ENCODE measurements at places on chromosomes 5 and 9.

GRCh38 chr9:114592356-114592755 lies 4.8 kb downstream of the ATP6V1G1 start:
- peak; percentile 67 for ATAC-seq

GRCh38 chr5:135750506-135750905 lies 84.0 kb upstream of the SLC25A48 start:
- ATAC-seq, result no peak

DNA sequence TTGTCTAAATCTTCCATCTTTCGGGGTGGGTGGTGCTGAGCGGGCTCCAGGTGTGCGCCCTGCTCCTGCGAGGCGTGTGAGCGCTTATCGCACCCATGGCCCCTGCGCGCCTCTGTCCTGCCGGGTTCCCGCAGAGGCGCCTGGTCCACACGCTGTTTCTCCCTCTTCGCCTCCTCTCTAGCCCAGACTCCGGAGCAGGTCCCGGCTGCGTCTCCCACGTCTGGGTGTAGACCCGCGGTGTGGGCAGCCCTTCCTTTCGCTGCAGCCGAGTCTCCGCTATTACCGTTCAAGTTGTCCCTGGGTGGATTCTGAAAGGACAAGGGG lies 40.5 kb upstream of the PLEKHG4B start:
- ATAC-seq, result no peak

GRCh38 chr5:173794901-173795416 lies 93.2 kb upstream of the CPEB4 start:
- peak; percentile 15 for ATAC-seq

DNA sequence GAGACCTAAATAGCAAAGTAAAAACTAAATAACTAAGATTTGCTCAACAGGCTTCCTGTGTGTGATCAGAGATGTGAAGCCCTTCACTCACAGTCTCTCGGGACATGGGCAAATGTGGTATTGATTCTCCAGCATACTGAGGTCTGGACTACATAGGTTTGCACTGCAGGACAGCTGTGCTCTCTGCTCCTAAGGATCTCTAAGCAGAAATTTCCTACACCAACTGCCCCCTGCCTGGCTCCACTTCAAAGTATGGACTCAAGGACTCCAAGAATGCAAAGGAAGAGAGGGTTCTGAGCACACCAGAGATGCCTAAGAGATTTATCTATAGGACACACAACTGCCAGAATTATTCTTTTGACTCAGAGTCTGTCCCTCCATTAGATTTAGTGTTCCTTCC lies 487.2 kb downstream of the SEMA5A start:
- ATAC-seq, result no peak

GRCh38 chr9:34332076-34332964 lies 3.0 kb downstream of the NUDT2 start:
- ATAC-seq, result no peak

DNA sequence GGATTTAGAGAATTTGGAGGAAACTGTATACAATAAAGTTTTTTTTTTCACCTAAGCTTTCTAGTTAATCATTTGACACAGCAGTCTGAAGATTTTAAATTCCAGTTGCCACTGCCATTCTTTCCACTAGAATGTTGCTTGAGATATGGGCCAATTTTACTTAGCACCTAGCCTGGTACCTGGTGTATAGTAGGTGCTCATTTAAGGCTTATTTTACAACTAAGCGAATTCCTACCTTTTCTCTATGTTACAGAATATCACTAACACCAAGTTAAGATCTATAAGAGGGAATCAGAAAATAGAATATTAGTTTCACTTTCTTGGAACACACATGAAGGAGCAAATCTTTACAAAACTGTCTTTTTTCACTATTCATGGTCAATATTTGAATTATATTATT lies 3.2 kb upstream of the DDX4 start:
- ATAC-seq, result no peak

GRCh38 chr9:126417684-126418083 lies 91.1 kb downstream of the MVB12B start:
- no peak for ATAC-seq

DNA sequence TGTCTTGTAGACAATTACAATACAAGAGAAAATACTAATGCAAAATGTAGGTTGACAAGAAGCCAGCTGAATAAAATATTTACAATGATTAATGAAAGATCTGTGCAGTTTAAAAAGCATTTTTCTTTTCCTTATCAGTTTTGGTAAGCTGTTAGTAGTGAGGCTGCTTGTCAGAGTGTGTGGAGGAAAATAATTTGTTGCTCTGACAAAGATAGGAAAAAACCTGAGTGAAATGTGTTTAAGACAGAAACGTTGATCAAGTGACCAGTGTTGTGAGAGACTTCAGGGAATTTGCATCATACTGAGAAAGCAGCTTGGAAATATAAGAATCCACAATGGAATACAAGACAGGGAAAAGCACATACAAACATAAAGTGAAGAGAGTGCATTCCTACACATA lies 360.3 kb upstream of the CDH18 start:
- ATAC-seq, result no peak

DNA sequence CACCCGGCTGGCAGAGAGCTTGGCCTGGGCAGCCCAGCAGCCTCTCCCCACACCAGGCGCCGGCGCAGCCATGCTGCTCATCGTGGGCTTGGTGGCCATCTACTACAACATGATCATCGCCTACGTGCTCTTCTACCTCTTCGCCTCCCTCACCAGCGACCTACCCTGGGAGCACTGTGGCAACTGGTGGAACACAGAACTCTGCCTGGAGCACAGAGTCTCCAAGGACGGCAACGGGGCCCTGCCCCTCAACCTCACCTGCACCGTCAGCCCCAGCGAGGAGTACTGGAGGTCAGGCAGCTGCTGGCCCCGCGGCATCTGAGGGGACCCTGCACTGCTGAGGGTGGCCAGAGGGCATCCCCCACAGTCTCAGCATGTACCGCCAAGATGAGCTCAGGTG lies 7.1 kb downstream of the SLC6A7 start:
- ATAC-seq, result no peak

DNA sequence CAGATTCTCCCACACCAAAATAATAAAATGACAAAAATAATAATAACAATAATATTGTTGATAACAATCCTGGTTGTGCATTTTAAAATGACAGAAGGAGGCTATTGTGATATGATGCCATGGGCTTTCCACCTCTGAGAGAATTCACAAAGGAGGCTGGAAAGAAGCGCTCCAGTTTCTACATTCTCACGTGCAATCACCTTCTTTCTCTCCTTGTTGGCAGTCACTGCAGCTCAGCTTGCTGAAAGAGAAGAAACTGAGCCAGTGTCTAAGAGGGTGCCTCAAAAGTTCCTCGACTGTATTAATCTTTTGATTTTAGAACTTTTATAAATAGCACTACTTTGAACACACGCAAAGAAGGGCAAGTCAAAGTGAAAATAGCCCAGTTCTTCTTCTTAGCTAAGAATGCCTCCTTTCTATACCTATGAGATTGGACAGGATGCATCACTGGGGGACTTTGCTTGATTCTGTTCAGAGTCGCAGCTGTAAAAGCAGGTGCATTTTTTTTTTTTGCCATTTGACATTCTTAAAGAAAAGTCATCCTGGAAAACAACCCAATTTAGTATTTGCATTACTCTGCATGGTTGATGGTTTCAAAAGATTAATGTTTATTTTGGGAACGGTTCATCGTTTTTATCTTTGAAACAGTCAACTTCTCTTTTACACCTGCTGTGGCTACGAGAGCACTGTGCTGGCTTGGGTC lies 12.4 kb upstream of the SUB1 start:
- ATAC-seq, result no peak

- ATAC-seq, result no peak
Measured at GRCh38 chr5:52491818-52492217, 295.9 kb upstream of the ITGA1 start.
